ENCODE measurements at places on chromosomes 4 and X.

DNA sequence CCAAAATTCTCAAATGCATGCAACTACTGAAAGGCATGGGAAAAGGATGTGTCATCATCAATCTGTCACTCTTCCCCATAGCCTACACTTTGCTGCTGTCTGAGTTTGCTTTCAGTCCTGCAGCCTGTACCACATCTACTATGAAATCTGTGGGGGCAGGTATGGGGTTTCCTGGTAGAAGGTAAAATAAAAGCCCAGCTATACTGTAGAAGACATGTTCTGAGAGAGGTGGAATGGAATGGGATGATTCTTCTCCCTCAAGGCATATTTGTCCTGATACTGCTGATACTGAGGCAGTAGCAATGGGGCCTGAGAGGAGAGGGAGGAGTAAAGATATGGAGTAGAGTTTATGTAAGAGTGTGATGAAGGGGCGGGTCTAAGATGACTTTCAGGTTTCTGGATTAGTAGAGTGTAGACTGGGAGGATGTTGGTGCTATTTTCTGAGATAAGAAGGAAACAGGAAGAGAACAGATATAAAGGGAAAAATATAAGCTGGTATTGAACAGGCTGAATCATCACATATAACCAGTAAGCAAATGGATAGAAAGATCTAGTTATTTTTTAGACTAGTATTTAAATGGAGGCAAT is 38.7 kb upstream of the GYPA start:
- DNase-seq: no peak

DNA sequence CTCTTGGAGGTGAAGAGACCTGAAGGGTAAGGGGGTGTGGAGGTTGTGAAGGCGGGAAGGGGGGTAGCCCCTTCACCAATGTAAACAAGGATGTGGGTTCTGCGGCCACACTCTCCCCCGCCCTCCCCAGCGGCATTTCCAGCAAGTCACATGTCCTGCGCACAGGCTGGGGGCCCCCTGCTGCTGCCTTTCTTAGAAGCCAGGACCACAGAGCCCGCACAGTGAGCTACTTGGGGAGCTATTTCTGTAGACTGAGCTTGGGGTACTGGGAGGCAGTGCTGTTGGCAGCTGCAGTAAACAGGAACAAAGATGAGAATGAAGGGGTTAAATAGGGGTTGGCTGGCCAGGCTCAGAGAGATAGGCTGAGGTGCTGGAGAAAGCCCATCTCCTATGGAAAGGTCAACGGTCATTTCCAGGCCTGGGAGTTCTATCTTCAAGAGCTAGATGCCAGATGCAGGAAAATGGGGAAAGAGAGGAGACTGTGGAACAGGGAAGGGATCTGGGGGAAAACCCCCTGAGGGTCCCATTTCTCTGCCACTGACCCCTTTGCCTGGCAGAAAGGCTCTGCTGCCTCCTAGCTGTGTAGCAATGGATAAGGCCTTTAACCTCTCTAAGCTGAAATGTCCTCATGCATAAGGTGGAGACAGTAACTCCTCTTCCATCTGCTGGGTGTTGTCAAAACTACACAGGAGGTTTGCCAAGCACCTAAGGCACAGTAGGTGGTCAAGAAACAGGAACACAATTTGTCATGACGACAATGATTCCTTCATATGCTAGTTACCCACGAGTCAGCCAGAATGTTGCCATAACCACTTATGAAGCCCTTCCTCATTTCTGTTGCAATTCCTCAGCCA is 18.5 kb upstream of the PIM2 start:
- peak; percentile 39 for DNase-seq

GRCh38 chrX:22686138-22686541 is 313.6 kb upstream of the DDX53 start:
- DNase-seq: peak; percentile 94

DNA sequence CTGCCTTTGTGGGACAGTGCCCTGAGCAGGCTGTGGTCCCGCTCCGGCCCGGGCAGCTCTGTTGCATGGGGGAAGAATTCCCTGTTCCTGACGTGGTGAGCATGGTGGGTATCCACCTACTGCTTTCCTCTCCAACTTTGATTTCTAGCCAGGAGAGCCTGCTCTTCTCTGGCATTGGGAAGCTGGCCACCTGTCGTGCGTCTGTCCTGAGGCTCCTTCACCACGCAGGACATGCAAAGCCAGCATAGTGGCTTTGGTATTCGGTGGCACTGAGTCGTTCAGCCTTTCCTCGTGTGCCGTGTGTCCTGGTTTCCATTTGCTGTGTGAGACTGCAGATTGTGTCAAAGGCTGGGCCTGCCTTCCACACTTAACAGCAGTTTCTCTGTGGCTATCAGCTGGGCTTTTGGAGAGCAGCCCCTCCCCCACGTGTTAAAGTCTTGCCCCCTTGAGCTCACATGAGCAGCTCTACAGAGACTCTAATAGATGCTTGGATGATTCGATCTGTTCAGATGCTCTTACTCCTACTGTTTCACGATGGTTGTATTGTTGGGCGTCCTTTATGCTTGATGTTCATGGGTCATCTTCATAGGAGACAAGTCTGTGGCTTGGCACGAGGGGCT is 46.3 kb upstream of the CLCN4 start:
- DNase-seq: peak; percentile 50

- no peak for DNase-seq
Measured at GRCh38 chrX:129748305-129748704, 9.5 kb downstream of the XPNPEP2 start.

DNA sequence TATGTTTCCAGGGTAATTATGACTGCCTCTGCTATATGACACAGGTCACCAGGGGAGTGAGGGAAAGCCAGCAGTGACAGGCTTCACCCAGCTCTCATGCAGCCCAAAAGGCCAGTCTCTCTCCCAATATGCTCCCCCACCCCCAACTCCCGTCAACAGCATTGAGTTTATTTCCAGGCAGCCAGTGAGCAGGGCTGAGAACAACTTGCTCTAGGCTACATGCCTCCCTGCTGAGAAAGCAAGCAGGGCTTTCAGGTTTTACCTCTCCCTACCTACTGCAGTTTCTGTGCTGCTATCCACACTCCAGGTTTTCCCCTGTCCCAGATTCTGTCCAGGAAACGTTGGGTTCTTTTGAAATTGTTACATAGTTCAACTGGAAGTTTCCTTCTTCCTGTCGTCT is 291.4 kb downstream of the PABPC4L start:
- no peak for DNase-seq

GRCh38 chr4:151331276-151332042 is 6.1 kb upstream of the SH3D19 start:
- DNase-seq: no peak

- no peak for DNase-seq
Measured at GRCh38 chr4:11507920-11508319, 79.2 kb upstream of the HS3ST1 start.

DNA sequence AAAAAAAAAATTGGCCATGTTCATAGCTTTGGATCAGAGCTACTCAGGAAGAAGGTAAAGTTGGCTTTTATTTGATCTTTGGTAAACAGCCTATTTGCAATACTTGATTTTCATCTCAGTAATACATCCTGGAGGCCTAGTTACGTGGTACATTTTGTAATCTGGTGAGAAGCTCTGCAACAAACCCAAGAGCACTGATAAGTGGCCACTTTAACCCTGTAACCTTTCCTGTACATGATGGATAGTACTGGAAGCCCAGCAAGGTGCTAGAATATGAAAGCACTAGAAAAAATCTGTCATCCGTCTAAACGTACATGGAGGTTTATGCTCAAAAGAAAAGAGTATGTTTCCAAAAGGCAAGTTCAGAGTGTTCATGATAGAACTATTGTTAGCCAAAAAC is 88.3 kb upstream of the BMP2K start:
- DNase-seq: no peak

- DNase-seq: no peak
Measured at GRCh38 chr4:153962311-153963039, 173.6 kb upstream of the SFRP2 start.

DNA sequence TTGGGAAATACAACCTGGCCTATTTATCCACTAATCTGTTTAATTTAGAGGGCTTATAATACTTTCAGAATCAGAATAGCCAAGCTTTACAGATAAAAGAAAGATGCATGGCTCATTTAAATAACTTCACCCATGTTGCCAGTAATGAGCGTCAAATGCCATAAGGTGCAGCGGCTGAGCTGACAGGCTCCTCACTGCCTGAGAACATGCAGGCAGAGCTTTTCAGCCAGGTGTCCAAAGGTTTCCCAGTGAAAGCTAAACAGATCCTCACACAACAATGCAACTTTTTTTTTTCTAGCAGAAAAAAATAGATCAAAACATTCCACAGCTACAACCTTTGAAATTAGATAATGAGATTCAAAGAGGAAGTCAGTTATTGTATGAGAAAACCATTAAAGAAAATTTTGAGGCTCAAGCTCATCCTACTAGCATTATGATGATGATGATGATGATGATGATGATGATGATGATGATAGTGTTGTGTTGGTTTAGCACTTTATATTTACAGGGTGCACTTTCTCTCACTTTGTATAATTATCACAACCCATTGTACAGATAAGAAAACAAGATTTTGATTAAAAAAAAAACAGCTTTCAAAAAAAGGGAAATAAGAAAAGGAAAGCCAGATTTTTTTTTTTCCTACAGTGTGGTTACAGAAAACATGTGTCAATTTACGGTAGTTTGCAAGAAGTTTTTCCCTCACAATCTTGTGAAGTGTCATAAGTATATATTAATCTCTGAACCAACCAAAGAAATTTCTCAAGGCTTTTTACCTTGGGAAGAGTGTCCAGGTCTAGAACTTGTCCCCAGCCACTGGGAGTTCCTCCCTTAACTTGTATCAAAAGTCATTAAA is 12.2 kb upstream of the TNIP3 start:
- DNase-seq: peak; percentile 67

DNA sequence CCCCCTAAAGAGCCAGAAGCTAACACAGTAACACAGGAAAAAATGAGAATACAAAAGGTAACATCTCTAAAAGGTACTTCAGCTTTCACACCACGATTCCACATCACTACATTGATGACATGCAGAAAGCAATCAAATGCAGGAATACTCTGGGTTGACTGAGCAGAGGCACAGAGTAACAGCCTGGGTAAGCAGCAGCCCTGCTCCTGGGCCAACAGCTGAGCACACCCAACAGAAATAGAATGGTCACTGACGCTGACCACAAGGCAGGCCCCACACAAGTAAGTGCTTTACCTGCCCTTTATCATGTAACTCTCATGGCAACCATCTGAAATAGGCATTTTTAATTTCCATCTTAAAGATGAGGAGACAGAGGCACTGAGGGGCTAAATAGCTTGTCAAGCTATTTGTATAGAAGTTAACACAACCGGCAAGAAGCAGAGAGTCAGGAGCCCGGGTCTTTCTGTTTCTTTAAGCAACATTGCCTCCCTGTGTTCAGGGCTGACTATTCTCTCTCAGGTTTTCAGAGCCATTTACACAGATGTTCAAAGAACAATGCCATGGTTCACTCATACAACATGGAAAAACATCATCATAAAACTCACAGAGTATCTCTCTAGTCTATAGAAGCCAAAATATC is 168.9 kb downstream of the ZNF674 start:
- peak; percentile 2 for DNase-seq

DNA sequence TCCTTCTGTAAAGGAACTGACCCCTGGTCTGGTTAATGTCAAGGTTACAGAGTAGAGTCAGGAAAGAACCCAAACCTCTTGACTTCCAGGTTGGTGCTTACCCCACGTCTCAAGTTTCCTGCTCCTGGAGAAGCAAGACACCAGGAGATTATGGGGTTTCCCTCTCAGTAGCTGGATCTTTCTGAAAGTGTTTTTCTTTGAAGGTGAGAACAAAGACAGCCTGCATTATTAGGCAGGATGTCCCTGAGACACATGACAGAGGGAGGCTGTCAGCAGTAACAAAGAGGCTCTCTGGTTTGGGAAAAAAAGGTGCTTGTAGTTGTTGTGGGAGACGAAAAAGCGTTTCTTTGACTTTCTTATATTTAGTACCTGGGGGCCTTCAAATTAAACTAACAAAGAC is 44.7 kb upstream of the IGFBP7 start:
- no peak for DNase-seq

DNA sequence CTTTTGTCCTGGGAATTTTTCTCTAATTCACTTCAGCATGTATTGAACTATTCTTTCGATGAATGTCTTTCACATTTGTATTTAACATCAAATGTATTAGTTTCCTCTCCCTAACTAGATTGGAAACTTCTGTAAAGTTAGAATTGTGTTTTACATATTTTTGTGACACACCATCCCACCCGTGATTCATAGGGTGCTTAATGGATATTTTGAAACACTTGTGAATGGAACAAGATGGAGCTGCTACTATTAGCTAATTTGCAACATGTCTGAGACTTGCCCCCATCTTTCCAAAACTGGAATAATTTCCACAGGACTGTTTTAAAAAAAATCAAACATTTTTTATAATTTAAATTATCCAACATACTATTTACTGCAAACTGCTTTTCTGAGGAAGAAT is 30.2 kb upstream of the GNPDA2 start:
- no peak for DNase-seq

DNA sequence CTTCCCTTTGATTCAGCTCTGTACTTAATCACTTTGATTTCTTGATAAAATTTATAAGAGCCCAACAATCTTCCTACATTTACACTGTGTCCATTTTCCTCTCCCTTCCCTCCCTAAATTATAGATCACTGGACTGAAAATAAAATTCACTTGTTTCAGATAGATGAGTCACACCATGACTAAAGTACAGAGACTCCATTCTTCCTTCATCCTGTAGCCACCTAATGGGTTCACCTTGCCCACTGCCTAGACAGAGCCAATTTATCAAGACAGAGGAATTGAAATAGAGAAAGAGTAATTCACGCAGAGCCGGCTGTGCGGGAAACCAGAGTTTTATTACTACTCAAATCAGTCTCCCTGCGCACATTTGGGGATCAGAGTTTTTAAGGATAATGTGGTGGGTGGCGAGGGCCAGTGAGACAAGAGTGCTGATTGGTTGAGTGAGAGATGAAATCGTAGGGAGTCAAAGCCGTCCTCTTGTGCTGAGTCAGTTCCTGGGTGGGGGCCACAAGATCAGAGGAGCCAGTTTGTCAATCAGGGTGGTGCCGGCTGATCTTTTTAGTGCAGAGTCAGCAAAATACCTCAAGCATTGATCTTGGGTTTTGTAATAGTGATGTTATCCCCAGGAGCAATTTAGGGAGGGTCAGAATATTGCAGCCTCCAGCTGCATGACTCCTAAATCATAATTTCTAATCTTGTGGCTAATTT is 71.3 kb upstream of the MED14 start:
- no peak for DNase-seq

- no peak for DNase-seq
Measured at GRCh38 chr4:45580334-45580733, 543.5 kb downstream of the GABRG1 start.
